D341Med (cell line): ENCODE measurements at places on chromosomes 4 and X.
A peak's percentile ranks its signal among the peaks of the same experiment; 100 is the strongest.

DNA sequence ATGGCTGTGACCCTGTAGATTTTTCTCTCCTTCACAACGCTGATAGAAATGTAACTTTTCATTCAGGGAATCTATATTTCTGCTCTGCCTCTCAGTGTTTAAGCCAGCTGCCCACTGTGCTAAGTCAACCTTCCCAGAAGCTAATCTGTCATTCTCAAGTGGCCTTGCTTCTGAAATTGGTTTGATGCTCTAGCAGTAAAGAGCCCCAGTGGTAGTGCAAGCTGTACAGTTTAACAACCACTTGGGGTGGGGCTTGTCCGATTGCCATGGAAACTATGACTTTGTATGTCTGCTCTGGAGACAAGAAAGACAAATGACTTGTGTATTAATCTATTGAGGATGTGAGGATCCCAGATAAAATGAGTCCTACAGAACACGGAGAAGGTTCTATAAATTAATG is 620.9 kb upstream of the GALNT7 start:
- no peak for DNase-seq

- DNase-seq = peak; percentile 40
These were observed 1310.8 kb upstream of the AGA start for GRCh38 chr4:178752954-178753525.

GRCh38 chrX:77440330-77440729 is 6.9 kb upstream of the FGF16 start:
- DNase-seq = no peak

DNA sequence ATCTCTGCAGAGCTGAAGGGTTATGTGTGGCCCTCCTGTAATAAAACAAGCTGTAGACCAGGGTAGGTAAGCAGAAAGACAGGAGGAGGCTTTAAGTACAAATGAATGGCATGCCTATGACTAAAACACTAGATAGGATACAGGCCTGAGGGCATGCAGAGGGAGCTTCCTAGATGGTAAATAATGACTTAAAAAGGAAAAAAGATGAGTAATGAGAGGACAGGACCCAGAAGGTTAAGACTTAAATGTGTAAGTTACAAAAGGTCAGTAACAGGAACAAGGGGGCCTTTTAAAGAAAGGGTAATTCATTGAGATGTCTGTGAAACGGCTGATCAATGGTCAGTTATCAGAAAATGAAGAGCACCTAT is 194.8 kb downstream of the SOWAHB start:
- no peak for DNase-seq

DNA sequence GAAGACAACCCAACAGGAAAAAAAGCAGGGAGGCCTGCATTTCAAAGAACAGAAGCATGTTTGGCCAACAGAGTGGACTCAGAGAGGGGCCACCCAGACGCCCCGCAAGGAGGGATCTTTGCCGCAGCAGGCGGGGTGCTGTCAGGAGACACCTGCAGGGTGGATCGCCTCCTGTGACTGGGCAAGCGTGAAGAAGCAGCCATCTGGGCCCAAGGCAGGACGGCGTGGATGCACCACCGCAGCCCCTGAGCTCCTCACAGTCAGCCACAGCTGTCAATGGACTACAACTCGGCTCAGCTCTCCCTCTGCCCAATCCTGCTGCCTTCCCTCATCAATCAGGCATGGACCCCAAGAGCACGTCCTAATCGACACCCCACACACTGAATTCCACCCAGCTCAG is 32.0 kb upstream of the MAN2B2 start:
- DNase-seq = no peak
